Activated CD4-positive, alpha-beta T cell treated with anti-CD3 and anti-CD28 coated beads, Interleukin-2, amount 50 U/mL, for 1 hour (primary cell): ENCODE measurements at places on chromosomes 13 and 19.

GRCh38 chr13:37094840-37095239, 10.6 kb downstream of the CSNK1A1L start:
- no peak for DNase-seq

- no peak for DNase-seq
Observed at GRCh38 chr19:48953990-48954594, 583 bp upstream of the BAX start.

DNA sequence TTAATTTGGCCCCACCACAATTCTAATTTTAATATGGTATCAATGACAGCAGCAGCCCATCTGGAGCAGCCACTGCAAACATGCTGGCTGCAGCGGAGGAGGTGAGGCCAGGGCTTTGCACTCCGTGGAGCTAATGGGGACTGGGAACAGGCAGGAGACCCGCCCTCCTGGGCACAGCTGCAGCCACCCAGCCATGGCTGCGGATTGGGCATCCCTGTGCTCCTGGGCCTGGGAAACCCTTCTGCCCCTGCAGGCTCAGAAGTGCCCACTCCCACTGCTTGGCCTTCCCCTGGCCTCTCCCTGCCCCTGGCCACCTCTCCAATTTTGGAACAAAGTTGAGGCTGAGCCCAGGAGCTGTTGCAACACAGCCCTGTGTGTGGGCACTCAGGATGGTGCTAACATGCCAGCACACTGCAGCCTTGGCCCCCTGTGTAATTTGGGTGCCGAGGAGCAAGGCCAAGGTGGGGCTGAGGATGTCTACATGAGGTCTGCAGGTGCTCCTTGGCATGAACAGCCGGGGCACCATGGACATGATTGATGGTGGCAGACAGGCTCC, 123.6 kb downstream of the PCDH9 start:
- DNase-seq = no peak

- no peak for DNase-seq
Observed at GRCh38 chr13:101611491-101612475, 159.3 kb downstream of the ITGBL1 start.

GRCh38 chr13:40974460-40975407, 44.4 kb downstream of the ELF1 start:
- DNase-seq = no peak

DNA sequence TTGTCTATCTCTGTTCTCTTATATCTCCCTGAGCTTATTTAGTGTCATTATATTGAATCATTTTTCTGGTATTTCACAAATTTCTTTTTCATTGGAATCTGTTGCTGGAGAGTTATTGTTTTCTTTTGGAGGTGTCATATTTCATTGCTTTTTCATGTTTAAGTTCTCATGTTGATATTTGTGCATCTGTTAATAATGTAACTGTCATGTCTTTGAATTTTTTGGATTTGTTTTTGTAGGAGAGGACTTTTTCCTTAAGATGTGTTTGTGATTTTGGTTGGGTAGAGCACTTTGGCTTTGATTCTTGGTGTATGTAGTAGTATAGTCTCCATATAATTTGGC, 64.0 kb downstream of the DNAJC3 start:
- no peak for DNase-seq

DNA sequence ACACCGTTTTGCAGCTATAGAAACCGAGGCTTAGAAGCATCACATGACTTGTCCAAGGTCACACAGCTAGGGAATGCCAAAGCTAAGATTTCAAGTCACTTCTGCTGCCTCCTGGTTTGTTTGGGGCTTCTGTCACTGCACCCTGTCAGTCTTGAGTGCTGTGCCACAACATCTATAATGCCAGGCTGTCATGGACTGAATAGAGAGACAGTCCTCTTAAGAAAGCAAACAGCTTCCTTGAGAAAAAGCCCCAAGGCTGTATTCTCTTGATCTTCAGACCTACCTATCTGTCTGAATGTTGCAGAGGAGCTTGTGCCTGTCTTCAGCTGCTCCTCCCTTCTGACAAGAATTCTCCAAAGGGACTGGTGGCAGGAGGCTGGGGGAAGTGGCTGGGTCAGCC, 81.6 kb downstream of the OLFM4 start:
- DNase-seq = no peak

DNA sequence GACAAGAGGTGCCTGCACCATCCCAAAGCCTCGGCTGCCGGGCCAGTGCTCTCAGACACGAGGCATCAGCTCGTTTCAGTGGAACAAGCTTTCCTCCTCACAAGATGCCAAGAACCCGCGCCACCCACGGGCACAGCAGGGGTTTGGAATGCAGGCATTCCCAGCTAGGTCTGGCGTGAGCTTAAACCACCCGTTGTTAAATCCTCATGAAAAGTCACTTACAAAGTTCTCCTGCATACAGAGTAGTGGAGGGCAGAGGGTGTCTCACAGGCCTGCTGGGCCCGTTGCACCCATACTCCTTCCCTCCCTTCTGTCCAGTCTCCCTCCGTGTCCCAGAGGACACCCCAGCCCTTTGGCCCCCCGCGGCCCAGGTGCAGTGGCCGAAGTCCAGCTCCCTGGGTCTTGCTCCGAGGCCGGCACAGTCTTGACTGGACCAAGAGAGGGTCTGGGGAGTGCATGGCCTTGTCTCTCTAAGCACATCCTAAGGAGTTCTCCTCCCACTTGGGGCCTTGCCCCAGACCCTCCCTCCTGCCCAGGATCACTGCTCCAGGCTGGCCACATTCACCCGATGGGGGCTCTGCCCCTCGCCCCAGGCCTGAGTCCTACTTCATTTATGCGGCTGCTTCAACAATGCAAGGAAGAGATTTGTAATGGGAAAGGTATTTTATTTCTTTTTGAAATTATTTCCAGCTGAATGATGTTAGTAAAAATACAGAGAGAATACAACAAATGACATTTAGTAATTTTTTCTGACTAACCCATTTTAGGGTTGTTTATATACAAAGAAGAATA, 35.2 kb upstream of the GRTP1 start:
- DNase-seq = no peak

GRCh38 chr19:50414864-50415660, 3.7 kb upstream of the SPIB start:
- peak; percentile 74 for DNase-seq

DNA sequence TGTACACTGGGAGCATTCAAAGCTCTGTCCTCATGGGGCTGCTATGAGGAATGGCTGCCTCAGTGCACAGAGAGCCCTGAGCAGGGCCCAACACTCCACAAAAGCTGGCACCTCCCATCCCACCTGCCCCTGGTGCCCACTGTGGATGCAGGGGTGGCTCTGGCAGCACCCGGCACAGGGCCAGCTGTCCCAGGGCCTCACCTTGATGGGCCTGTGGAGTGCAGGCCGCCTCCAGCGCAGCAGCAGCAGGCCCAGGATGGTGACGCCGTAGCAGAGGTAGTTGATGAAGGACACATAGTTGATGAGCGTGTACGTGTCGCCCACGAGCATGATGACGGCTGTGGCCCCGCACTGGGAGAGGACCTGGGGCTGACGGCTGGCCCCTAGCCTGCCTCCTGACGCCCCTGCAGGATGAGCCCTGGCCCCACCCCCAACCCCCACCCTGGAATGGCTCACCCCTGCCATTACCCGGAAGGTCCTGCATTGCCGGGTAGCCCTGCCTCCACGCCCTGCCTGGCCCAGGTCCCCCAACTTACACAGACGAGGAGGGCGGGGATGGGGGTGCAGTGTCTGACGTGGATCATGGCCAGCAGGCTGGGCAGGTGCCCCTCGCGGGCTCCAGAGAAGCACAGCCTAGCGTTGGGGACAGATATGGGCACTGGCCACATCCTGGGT, 15.2 kb downstream of the SLC7A10 start:
- DNase-seq = no peak

GRCh38 chr13:111665691-111666095, 345.3 kb downstream of the TEX29 start:
- DNase-seq = no peak

DNA sequence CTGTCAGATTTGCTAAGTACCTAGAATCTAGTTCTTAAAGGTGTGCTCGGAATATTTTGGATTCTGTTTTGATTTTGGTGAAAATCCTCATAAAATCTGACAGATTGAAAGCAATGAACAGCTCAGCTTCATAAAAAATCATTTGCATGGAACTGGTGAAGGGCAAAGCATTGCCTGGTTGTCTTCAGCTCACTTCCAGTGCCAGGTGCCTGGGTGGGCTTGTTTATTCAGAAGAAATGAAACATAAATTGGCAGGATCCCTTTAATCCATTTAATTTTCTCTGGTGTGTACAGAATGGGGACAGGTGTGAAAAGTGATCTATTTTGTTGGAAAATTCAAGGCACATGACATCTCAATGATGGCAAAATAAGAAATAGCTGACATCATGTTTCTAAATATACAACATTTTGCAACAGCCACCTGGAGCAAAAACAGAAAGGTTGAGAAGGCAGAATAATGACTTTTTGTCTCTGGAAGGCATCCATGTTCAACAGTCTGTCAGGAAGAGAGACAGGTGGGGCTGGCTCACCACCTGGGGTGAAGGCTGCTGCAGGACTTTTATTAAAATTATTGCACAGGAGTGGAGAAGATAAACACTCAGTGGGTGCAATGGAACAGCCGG, 52.2 kb downstream of the RFC3 start:
- no peak for DNase-seq
